MG63 (cell line): ENCODE measurements at places on chromosomes 12 and 14. TPM values are rescaled to one million over a fixed set of nuclear protein-coding genes. Genes with fewer than 3 reads are reported as not detected.

DNA sequence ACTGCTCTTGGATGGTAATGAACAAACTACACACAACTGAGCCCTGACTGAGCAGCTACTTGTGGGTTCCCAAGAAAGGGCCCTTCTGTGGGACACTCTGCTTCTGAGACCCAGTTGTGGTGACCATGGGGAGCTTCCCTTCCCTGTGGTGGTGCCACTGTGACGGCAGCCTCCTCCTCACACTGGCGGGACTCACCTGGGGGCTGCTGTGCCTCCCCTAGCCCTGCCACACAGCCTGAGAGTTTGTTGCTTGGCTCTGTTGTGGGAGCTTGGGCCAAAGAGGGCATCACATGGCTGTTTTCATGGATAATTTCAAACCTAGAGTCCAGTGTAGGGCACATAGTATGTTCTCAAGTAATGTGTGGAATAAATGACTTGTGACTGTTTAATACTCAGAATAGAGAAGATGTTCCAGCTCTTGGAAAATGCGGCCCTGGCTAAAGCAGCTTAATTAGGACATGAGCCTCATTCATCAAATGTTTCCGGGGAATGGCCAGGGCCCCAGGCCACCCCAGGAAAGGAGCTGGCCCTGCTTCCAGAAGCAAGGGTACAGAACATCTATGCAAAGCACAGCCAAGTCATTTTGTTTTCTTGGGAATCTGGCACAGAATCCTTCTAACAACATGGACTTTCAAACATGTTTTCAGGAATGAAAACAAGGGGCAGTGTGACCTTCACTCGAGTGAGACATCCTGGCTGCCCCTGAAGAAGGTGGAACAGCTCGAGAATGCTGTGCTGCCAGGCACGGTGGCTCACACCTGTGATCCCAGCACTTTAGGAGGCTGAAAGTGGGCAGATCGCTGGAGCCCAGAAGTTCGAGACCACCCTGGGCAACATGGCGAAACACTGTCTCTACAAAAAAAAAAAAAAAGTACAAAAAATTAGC is 21.2 kb downstream of the ZFYVE21 start:
- no peak for DNase-seq

- DNase-seq = no peak
Observed at GRCh38 chr12:115984616-115985015, 292.9 kb downstream of the MED13L start.

DNA sequence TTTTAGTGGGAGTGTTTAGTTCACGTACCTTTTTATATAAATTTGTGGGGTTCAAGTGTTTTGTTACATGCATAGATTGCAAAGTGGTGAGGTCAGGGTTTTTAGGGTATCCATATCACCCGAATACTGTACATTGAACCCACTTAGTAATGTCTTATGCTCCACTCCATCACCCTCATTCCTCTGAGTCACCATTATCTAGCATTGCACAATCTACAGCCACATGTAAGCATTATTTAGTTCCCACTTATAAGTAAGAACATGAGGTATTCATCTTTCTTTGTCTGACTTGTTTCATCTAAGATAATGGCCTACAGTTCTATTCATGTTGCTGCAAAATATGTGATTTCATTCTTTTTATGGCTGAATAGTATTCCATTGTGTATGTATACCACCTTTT is 583.7 kb upstream of the LRFN5 start:
- DNase-seq = no peak

The TIGAR gene
- total RNA-seq = 9.9 and 86.7 TPM in 2 replicates

GRCh38 chr12:23002381-23002780 is 377.4 kb downstream of the ETNK1 start:
- DNase-seq = no peak

DNA sequence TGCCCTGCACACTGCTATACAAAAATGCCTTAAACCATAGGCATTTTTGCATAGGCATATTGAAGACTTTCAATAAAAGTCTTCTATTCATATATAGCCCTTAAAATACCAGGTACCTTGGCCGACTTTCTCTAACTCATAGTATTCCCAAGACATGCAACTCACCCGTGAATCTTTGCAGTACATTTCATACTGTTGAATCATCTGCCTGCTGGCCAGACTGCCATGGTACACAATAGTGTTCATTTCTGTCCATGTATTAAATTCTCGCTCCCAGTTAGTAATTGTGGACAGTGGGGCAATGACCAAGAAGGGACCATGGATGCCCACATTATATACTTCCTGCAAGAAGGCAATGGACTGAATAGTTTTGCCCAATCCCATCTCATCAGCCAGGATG is 24.3 kb upstream of the SUPT16H start:
- DNase-seq = no peak

GRCh38 chr12:106248312-106248845 is 559 bp upstream of the CKAP4 start:
- peak; percentile 87 for DNase-seq

DNA sequence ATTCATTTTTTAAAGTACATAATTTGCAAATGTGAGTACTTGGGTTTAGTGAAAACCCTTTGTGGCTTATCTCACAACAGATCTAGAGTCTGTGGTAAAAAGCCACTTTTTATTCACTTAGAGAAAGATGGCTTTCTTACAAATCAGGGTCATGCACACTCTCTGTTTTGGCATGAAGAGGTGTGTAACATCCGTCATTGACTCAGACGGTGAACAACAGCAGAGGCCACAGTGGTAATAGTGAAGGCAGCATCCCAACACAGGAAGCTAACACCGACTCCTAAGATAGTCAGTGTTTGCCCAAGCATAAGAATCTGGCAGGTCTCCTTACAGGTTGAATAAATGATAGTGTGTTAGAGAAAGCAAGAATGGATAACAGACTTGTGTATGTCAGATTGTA is 593.0 kb downstream of the SOX5 start:
- no peak for DNase-seq

GRCh38 chr14:22540811-22541360 is 48.1 kb downstream of the DAD1 start:
- DNase-seq = no peak

The CACNB3 gene
- 13.9 and 19.0 TPM in 2 replicates for total RNA-seq

DNA sequence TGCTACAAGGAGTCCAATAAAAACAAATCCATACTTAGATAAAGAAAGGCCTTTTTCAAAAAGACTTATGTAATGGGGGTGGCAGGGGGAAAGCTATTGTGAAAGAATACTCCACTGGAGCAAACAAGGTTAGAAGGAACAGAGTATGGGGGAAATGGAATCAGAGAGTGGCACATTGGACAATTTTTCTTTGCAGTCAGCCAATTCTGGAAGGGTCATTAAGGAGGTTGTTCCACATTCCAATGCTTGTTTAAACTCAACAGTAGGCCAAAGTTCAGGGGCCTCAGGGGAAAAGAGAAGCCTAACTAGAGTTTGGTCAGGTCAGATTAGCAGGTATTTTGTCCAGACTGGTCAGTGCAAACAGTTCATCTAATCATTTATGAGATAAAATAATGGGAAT is 105.2 kb upstream of the RESF1 start:
- DNase-seq = no peak

DNA sequence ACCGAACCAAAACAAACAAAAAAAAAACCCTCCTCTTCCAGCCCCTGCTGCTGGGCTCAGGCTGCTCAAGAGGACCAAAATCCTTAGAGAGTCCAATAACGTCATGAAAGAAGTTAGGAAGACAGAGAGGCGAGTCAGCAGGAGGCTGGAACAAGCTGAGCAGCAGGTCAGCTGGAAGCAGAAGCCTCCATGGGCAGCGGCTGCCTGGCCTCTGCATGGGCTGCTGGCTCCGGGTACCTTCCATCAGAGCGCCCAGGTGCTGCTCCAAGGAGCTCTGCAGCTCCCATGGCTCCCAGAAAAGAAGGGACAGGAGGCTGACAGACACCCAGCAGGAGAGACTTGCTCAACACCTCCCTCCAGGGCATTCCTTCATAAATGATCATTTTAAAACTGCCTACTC is 3.2 kb upstream of the KRT2 start:
- DNase-seq = peak; percentile 8

DNA sequence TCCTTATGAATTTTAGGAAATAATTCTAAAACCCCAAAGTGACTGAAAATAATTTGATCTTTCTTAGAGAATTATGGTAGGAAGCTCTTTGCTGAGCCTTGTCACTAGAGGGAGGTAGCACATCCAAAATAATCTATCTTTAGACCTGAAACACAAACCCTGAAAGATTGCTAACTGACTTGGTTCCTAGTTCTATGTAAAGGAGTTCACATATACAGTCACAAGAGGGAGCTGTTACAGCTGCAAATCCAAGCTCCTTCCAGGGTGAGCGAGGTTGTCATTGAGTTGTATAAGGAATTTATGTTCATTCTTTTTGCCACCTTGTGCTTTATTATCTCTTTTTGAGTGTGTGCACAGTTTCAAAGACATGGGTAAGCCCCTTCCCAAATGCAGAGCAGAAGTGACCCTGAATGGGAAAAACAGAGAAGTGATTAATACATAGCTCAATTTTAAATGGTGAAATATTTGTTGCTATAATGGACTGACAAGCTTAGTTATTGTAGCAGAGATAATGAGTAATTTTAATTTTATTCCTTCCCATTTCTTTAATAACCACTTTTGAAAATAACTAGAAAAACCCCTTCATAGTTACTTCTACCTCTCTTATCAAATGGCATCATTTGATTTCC is 387.9 kb downstream of the DAD1 start:
- no peak for DNase-seq

The MANSC4 gene
- total RNA-seq = not detected in 2 replicates

The CLEC6A gene
- total RNA-seq = not detected in 2 replicates

DNA sequence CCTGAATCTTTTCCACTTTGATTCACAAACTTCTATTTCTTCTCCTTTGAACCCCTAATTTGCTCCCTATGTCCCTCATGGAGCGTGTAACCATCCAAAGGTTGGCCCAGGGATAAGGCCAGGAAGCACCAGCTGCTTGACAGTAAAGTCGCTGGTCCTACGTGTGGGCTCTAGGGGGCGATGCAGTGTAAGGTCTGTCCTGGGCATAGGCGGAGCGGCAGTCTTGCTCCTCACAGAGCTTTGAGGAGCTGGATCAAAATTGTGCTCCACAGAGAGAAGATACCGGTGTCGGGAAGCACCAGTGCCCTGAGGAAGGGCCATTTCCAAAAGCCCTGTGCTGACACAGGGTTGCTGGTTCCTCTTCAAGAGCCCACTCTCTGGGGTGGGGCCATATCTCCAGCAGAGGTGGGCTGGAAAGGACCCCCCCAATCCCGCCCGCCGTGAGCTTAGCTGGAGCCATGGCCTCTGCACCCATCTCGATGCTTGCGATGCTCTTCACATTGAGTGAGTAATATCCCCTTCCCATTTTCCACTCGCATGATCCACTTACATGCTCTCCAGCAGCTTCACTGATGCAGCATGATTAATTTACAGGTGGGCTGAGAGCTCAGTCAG is 49.9 kb upstream of the OR4E1 start:
- peak; percentile 11 for DNase-seq

DNA sequence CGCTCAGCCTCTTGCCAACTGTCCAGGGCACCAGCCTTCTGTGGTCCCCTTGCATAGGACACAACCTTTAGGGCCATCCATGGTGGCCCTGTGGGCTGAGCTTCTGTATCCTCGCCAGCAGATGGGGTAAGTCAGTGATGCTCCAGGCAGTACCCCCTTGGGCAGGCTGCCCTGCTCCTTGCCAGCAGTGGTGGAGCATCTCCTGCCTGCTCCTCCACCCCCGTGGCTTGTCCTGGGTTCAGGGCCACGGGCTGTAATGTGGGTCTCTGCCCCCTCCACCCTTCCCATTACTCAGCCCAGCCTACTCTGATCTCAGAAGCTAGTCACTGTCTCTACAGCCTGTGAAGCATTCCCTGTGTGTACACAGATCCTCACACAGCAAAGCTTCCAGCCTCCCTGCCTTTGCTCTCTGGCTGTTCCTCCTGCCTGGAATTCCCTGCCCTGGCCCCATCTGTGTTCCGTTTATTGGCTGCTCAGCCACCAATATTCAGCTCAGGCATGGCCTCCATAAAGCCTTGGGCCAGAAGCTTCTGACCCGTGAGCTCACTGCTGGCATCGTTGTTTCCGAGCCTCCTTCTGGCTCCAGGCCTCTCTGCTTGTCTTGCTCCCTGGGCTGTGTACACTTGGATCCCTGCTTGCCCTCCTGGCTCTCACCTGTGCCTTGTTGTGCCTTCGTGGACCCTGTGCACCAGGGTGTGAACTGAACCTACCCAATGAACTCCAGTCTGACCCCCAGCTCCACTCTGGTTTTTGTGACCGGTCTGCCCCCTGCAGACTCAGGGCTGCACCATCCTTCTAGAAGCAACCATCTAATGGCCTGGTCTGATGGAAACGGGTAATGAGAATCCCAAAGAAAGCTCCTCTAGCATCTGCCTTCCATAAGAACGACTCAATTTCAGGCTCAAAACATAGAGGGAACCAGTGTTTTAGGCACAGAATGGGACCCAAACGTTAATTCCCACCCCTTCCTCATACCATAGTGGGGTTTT is 177.0 kb upstream of the PRMT8 start:
- DNase-seq = peak; percentile 60

GRCh38 chr14:85342858-85343607 is 186.9 kb upstream of the FLRT2 start:
- no peak for DNase-seq

DNA sequence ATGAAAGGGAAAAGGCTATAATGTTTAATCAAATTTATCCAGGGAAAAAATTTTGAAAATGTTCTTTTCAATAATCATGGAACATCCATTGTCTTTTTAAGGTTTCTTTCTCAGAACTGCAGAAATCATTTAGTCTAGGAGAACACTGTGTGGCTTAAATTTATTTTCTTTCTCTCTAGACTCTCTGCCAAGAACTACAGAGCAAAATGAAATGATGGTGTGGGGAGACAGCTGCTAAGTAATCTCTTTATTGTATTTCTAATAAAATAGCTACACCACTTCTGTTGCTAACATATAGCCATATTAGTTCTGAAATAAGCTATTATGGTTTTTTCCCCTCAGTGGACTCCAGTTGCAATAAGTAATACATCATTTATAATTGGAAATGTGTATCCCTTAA is 120.9 kb downstream of the EFCAB11 start:
- DNase-seq = no peak

The FLVCR2 gene
- 0.43 and 0.72 TPM in 2 replicates for total RNA-seq

GRCh38 chr14:77424862-77425261 is 1.5 kb upstream of the NOXRED1 start:
- DNase-seq = no peak

The CD4 gene
- total RNA-seq = not detected in 2 replicates

- no peak for DNase-seq
Observed at GRCh38 chr12:60035835-60036234, 440.0 kb downstream of the SLC16A7 start.

GRCh38 chr12:48288387-48289268 is 62.1 kb downstream of the ZNF641 start:
- no peak for DNase-seq

DNA sequence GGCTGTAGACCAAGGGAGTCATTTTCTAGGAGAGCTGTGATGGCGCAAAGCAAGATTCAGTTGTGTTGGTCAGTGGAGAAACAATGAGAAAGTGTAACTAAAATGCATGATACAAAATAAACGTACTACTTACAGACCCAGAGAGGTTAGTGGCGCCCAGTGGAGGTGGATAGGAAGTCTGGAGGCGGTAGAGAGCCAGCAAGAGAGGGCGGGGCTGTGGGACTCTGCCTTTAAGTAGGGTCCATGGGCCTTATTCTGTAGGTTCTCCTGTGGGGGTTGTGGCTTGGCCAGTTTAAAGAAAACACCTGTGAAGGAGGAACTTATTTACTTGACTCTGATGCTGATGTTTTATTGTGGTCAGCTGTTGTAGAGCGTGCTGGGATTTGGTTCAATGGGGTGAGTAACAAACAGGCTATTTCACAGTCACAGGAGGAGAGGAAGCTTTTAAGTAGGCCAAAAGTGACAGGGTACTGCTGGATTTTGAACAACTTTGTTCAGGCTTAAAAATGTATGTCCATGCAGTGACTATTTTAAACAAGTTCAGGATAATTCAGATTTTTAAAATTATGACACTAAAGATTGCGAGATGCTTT is 1097.7 kb downstream of the TMTC2 start:
- no peak for DNase-seq

- no peak for DNase-seq
Observed at GRCh38 chr14:94486883-94487282, 10.9 kb upstream of the SERPINA9 start.
